ENCODE measurements at places on chromosomes 3 and 15. TPM values are rescaled to one million over a fixed set of nuclear protein-coding genes. Genes with fewer than 3 reads are reported as not detected.

DNA sequence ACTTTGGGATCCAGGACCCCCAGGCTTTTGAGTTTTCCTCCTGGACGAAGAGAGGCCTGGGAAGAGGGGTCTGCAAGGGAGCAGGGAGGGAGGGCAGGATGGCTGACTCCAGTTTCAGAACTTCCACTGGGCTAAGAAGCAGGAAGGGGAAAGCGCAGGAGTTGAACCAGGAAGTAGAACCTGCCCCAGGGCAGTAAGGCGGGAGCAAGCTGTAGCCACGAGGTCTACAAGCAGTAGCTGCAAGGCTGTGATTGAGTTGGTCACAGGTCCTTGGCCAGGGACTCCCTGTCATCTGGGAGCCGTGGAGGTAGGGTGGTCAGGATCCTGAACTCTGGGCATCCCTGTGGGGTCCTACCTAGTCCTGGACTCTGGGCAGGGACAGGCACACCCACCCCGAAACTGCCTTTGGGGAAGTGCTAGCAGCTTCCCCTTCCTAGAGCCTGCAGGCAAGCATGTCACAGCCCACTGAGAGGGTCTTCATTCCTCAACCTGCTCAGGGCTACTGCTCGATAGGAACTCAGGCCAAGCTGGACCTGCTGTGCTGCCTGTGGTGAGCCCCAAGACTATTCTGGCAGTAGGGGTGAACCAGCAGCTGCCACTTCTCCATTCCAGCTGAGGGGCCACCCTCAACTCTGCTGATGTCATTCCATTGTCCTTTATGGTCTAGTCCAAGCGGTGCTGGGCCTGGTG, 5.8 kb upstream of the GNAI2 start:
- no peaks in the 10 kb centered on the region for H3K27me3 ChIP-seq
- no peak overlapping the region for H3K4me3 ChIP-seq
- DNase-seq, result no peak
- H3K27ac ChIP-seq, result no peak overlapping the region

- no peak overlapping the region for H3K27ac ChIP-seq
- H3K27me3 ChIP-seq, result no peaks in the 10 kb centered on the region
- no peaks in the 10 kb centered on the region for H3K36me3 ChIP-seq
- no peak for DNase-seq
Observed at GRCh38 chr15:89559769-89560264, 15.5 kb upstream of the TICRR start.

GRCh38 chr3:171865191-171865865, 22.2 kb downstream of the TMEM212 start:
- H3K4me1 ChIP-seq, result peaks cover 3% of the 10 kb centered on the region
- no peak overlapping the region for H3K27ac ChIP-seq
- DNase-seq, result no peak
- H3K36me3 ChIP-seq, result no peaks in the 10 kb centered on the region
- no peak overlapping the region for H3K4me3 ChIP-seq

DNA sequence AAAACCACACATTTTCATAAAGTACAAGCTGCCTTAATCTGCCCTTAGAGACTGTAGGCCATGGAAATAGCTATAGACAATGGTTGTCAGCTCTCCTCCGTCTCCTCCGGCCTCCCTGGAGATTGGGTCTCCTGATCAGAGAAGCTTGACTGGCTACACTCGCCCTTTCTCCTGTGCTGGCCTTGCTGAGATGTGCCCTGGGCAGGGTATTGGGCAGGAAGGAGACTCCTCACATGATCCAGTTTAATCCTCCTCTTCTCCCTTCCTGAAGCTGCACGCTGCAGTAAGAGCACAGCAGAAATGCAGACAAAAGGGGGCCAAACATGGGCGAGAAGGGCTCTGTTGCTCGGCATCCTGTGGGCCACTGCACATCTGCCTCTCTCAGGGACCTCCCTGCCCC, at the start of gene SLC24A5:
TSS of gene SLC24A5 (plus strand) at position 246 of the 400 bp plus-strand sequence. CDS start at position 301, 55 bp downstream.
- H3K4me3 ChIP-seq, result no peak within 1 kb of the TSS
- H3K4me1 ChIP-seq, result no peaks in the 10 kb centered on the region
- H3K27me3 ChIP-seq, result peaks cover 4% of the 10 kb centered on the region
- no peaks in the 10 kb centered on the region for H3K36me3 ChIP-seq
- no peak within 1 kb of the TSS for H3K27ac ChIP-seq
- no peak for DNase-seq

DNA sequence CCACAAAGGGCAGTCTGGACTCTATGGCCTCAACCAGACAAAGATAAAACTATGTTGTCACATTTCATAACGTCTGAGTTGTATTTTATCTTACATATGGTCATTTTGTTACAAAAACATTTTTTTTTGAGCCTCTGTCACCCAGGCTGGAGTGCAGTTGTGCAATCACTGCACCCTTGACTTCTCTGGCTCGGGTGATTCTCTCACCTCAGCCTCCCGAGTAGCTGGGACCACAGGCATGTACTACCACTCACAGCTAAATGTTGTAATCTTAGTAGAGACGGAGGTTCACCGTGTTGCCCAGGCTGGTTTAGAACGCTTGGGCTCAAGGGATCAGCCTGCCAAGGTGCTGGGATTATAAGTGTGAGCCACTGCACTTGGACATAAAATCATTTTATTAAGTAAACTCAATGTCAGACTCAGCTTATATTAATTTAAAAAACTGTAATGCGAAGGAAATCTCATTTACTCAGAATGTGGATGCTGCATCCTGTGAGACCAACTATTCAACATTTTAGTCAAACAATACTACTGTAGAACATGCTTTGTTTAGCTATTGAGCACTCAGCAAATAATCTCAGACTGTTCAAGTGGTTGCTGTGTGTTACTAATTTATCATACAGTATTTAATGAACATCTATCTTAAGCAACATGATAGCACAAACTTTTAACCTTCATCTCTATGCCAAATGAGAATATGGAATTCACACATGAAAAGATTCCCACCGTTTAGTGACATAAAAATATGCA, 209.2 kb downstream of the TBL1XR1 start:
- H3K4me3 ChIP-seq, result no peak overlapping the region
- H3K4me1 ChIP-seq, result no peaks in the 10 kb centered on the region
- no peak for DNase-seq
- no peak overlapping the region for H3K27ac ChIP-seq
- H3K27me3 ChIP-seq, result no peaks in the 10 kb centered on the region

- no peak overlapping the region for H3K4me3 ChIP-seq
- no peaks in the 10 kb centered on the region for H3K36me3 ChIP-seq
- H3K27me3 ChIP-seq, result no peaks in the 10 kb centered on the region
- no peak for DNase-seq
- no peaks in the 10 kb centered on the region for H3K4me1 ChIP-seq
Observed at GRCh38 chr15:88174571-88174970, 82.0 kb downstream of the NTRK3 start.

DNA sequence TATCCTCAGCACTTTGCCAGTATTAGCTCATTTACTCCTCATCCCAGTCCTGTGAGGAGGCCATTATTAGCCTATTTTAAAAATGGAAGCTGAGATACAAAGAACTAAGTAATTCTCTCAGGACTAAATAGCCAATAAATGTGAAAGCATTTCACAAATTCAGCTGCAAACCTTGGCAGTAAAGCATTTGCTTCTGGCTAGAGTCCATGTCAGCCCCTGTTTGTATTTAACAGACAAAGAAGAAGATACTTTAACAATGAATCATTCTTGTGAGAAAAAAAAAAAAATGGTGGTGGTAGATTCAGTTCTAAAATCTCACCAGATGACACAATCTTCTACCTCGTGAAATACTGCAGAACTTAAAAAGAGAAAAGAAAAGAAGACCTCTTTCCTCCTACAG, 85.0 kb upstream of the CNTN6 start:
- H3K36me3 ChIP-seq, result no peaks in the 10 kb centered on the region
- H3K27me3 ChIP-seq, result no peaks in the 10 kb centered on the region
- no peaks in the 10 kb centered on the region for H3K4me1 ChIP-seq
- no peak overlapping the region for H3K27ac ChIP-seq
- no peak overlapping the region for H3K4me3 ChIP-seq

- peaks cover 30% of the 10 kb centered on the region for H3K4me1 ChIP-seq
- no peak for DNase-seq
- no peaks in the 10 kb centered on the region for H3K36me3 ChIP-seq
- H3K4me3 ChIP-seq, result peak overlapping the region; percentile 86
- H3K27me3 ChIP-seq, result peaks cover 75% of the 10 kb centered on the region
- H3K27ac ChIP-seq, result peak overlapping the region; percentile 93
Observed at GRCh38 chr3:128491941-128492670, 895 bp downstream of the GATA2 start.

GRCh38 chr15:40322531-40323238, 807 bp upstream of the INAFM2 start:
- H3K27ac ChIP-seq, result peak overlapping the region; percentile 42
- H3K27me3 ChIP-seq, result peaks cover 2% of the 10 kb centered on the region
- DNase-seq, result no peak
- no peaks in the 10 kb centered on the region for H3K36me3 ChIP-seq
- H3K4me1 ChIP-seq, result peaks cover 10% of the 10 kb centered on the region

- no peaks in the 10 kb centered on the region for H3K27me3 ChIP-seq
- peaks cover 32% of the 10 kb centered on the region for H3K4me1 ChIP-seq
- peak overlapping the region; percentile 75 for H3K27ac ChIP-seq
- no peak for DNase-seq
- no peak overlapping the region for H3K4me3 ChIP-seq
Observed at GRCh38 chr3:157107644-157108133, 52.3 kb downstream of the CCNL1 start.

GRCh38 chr3:158528076-158528674, 42.8 kb upstream of the MLF1 start:
- H3K27ac ChIP-seq, result no peak overlapping the region
- H3K4me1 ChIP-seq, result no peaks in the 10 kb centered on the region
- no peak for DNase-seq
- no peak overlapping the region for H3K4me3 ChIP-seq

GRCh38 chr15:35874260-35874905, 328.4 kb upstream of the DPH6 start:
- no peak overlapping the region for H3K27ac ChIP-seq
- no peak overlapping the region for H3K4me3 ChIP-seq
- H3K36me3 ChIP-seq, result no peaks in the 10 kb centered on the region
- H3K27me3 ChIP-seq, result no peaks in the 10 kb centered on the region

DNA sequence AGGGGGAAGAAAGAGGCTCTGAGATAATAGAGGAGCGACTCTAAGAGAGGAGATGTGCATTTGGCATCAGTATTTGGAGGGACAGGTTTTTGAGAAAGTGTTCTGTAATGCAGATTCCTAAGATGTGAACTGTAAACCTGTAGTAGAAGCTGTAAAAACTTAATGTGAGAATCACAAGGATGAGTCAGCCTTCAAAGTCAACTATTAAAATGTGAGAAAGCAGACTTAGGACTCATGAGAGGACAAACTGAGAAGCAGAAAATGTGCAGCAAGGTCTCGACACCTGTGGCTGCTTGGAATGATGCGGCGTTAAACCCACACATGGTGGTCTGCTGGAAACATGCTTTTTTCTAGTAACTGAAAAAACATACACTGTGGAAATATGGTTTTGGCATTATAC, 36.0 kb downstream of the USP13 start:
- no peaks in the 10 kb centered on the region for H3K36me3 ChIP-seq
- H3K4me1 ChIP-seq, result no peaks in the 10 kb centered on the region

DNA sequence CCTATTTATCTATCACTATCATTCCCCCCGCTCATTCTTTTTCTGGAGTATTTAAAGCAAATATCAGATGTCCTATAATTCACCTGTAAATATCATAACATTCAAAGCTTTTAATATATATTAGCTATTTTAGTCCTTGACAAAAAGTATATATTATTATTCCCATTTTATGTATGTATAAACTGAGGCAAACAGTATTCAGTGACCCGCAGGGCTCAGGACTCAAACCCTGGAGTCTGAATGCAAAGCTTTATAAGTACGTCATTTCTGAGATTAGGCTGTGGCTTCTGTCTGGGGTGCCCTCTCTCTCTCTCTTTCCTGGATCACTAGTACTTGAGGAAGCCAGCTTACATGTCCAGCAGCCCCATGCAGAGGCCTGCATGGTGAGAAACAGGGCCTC, 20.4 kb upstream of the PDCD6IP start:
- no peaks in the 10 kb centered on the region for H3K36me3 ChIP-seq
- H3K4me3 ChIP-seq, result no peak overlapping the region
- no peaks in the 10 kb centered on the region for H3K27me3 ChIP-seq
- H3K27ac ChIP-seq, result no peak overlapping the region

DNA sequence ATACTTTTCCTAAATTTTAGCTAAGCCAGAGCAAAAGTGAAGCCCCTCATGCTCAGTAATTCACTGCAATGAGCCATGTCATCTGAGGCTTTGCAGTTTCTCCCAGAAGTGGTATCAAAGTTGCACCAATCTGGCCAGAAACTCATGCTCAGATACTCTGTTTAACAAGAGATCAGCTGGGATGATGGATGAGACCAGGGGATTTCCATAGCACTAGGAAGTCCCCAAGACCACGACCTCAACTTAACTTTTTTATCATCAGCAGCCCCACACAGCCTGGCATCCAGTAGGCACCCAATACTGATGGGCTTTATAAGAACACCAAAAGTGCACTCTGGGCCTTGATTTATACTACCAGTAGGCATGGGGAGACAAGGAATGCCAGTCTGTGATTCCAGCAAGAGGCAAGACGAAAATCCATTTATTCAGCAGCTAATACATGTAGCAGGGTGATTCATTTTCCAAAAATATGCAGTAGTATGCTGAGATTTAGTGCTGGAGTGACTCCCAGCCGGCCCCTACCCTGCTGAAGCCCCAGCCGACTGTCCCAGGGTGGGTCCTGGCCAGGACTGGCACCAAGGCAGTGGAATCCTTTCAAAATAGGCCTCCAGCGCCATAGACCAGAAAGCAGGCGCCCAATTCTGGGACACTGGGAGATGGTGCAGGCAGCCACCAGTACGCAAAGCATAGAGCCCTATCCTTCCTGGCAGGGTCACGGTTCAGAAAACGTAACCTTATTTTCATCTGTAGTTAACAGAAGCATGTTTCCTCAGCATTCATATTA, 612 bp upstream of the LDHAL6B start:
- no peaks in the 10 kb centered on the region for H3K27me3 ChIP-seq
- H3K27ac ChIP-seq, result no peak overlapping the region
- H3K4me1 ChIP-seq, result no peaks in the 10 kb centered on the region
- no peak overlapping the region for H3K4me3 ChIP-seq

DNA sequence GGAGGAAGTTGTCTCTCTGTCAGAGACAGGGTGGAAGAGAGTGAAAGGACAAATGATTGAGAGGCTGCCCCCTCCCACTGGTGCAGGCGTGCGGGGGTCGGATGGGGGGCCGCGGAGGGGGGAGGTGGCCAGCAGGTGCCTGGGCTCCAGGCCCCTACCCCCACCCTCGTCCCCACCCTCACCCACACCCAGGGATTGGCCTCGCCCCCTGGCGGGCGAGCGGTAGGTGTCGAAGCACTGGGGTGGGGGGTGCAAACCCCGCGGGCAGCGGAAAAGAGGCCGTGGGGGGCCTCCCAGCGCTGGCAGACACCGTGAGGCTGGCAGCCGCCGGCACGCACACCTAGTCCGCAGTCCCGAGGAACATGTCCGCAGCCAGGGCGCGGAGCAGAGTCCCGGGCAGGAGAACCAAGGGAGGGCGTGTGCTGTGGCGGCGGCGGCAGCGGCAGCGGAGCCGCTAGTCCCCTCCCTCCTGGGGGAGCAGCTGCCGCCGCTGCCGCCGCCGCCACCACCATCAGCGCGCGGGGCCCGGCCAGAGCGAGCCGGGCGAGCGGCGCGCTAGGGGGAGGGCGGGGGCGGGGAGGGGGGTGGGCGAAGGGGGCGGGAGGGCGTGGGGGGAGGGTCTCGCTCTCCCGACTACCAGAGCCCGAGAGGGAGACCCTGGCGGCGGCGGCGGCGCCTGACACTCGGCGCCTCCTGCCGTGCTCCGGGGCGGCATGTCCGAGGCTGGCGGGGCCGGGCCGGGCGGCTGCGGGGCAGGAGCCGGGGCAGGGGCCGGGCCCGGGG, at the start of gene KAT2B:
TSS of gene KAT2B (plus strand) at position 682 of the 783 bp plus-strand sequence. CDS start at position 714, 32 bp downstream.
- peak; percentile 87 for DNase-seq
- peaks cover 7% of the 10 kb centered on the region for H3K4me1 ChIP-seq
- peak within 1 kb of the TSS; percentile 94 for H3K4me3 ChIP-seq
- H3K27me3 ChIP-seq, result no peaks in the 10 kb centered on the region
- peak within 1 kb of the TSS; percentile 100 for H3K27ac ChIP-seq
- no peaks in the 10 kb centered on the region for H3K36me3 ChIP-seq

Gene FEM1B
- 46.2 TPM for total RNA-seq

Gene LEO1
- total RNA-seq, result 25.4 TPM

Gene CSPG5
- total RNA-seq, result 10.4 TPM

Gene IL17RB
- total RNA-seq, result 6.3 TPM

Gene MED12L
- 0.82 TPM for total RNA-seq

Gene HERC2
- 57.5 TPM for total RNA-seq
